Hematopoietic multipotent progenitor cell treated with erythropoietin and hydrocortisone succinate and interleukin-3 and kit ligand, for 6 days (in vitro differentiated cells): ENCODE measurements at places on chromosomes 2 and 18.

DNA sequence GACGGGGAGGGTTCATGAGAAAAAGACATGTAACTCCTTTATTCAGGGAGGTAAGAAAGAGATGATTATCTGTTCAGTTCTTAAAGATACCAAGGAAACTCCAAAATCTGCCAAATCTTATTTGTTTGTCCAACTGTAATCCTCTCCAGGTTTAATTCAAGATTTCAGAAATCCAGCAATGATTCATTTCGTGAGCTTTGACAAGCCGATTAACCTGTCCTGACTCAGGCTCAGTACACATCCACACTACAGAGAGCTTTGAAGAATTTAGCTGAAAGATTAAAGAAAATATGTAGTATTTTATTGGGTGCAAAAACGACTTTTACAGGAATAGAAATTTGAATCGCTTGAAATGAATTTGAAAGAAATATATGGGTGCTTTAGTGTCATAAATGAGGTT is 1.1 kb downstream of the SPAG16 start:
- DNase-seq, result no peak

GRCh38 chr2:152920846-152921245 is 202.4 kb downstream of the ARL6IP6 start:
- DNase-seq, result no peak

DNA sequence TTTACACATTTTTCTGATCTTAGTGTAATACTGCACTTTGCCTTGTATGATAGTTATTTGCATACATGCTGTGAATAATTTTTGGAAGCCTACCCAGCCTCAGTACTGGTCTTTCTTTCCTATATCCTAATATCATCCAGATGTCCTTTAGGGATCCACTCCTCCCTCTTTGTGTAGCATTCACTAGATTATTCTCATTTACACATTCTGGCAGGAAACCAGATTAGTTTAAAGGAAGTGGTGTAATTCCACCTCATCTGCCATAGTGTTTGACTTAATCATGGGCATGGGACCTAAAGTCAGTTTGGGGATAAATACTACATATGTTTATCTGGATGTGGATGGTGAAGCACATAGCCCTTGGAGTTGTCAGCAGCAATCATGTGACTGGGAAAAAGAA is 444.9 kb upstream of the MAP2 start:
- DNase-seq, result no peak

GRCh38 chr18:61448316-61448715 is 115.1 kb downstream of the CDH20 start:
- no peak for DNase-seq

DNA sequence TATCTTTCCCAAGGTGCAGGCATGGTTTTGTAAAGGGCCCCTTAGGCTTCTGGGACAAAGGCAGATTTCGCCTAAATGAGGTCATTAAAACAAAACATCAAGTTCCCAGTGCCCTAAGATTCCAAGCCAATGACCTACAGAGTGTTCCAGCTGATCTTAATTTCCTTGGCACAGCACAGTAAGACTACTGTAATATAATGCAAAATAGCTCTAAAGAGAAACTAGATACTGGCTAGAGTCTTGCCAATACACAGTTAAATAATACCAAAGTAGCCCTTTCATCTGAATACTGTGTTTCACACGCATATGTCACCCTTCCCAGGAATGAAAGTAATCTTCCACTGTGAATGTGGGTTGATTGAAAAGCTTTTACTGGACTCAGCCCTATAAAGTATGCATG is 14.7 kb downstream of the GRB14 start:
- no peak for DNase-seq

DNA sequence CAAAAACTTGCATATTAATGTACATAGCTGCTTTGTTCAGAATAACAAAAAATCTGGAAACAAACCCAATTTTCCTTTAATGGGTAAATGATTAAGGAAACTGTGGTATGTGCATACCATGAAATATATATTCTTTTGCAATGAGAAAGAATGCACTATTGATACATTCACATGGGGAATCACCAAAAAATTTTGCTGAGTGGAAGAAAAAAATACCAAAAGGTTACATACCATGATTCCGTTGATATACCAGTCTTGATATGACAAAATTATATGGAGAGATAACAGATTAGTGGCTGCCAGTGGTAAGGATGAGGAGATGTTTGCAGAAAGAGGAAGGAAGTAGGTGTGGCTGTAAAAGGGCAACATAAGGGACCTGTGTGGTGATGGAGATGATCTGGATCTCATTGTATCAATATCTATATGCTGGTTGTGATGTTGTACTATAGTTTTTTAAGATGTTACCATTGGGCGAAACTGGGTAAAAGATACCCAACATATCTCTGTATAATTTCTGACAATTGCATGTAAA is 54.6 kb upstream of the BCL2L11 start:
- peak; percentile 22 for DNase-seq

DNA sequence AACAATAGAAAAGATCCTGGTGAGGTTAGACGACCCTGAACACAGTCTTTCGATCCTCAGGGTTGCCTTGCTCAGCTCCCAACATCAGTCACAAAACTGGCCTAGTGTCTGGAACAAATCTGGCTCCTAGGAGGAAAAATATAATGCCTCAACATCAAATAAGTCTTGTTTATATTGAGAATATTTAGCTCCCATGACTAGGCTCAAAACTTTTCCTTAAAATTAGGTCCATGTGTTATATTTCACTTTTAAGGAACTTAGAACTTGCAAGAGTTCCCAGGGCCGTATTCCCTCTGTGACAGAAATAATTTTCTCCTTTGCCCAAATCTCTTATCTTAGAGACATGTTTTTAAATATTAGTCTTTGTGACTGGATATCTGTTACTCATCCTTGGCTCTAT is 819.7 kb upstream of the ZEB2 start:
- no peak for DNase-seq

- DNase-seq, result peak; percentile 2
Measured at GRCh38 chr2:154686162-154686561, 12.3 kb upstream of the KCNJ3 start.

GRCh38 chr2:170975943-170976270 is 46.9 kb downstream of the GORASP2 start:
- no peak for DNase-seq

DNA sequence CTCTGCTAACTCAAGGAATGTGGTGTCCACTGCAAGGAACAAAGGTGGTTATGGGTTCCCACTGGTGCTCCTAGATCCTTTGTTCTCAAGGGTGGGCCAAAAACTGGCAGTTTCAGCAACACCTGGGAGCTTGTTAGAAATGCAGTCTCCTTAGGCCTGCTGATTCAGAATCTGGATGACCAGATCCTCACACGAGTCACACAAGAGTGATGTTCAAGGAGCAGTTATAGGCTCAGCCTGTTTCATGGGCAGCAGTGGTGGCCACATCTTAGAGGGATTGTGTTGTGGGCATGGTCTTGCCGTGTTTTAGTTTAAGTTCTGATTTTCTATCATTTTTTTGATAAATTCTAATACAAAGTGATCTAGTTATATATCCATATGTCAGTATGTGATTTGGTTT is 28.7 kb upstream of the MGAT5 start:
- no peak for DNase-seq

GRCh38 chr2:202035941-202036372 is 2.3 kb downstream of the FZD7 start:
- no peak for DNase-seq

DNA sequence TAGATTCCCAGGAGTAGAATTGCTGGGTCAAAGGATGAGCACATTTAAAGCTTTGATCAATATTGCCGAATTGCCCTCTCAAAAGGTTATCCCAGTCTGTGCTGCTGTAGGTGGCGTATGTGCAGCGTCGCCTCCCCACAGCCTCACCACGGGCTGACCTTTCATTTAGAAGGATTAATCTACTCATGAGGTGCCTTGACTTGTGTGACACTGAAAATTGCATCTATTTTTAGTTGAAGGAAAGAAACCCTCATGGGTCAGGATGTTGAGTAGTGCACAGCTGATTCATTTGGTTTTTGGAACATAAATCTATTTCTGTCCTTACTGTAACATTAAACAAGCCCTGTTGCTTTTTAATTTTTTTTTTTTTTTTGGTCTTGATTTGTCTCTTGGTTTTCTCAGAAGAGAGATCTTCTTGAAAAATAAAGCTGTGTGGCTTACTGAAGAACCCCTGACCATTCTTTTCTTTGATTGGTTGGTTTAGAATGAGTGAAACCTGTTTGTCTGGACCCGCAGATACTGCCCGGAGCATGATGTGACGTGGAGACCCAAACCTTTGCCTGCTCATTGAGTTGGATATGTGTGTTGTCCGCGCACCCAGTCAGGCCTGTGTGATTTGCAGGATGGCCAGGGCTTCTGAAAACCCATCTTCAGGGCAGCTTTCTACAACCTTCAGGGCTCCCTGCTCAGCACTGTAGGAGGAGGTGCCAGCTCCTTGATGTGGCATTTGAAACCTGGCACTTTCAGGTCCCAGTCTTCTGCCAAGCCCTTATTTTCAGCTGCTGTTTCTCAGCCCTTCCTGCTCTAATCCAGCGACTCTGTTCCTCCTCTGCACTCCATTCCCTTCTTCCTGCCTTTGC is 61.0 kb downstream of the LPIN1 start:
- DNase-seq, result no peak

DNA sequence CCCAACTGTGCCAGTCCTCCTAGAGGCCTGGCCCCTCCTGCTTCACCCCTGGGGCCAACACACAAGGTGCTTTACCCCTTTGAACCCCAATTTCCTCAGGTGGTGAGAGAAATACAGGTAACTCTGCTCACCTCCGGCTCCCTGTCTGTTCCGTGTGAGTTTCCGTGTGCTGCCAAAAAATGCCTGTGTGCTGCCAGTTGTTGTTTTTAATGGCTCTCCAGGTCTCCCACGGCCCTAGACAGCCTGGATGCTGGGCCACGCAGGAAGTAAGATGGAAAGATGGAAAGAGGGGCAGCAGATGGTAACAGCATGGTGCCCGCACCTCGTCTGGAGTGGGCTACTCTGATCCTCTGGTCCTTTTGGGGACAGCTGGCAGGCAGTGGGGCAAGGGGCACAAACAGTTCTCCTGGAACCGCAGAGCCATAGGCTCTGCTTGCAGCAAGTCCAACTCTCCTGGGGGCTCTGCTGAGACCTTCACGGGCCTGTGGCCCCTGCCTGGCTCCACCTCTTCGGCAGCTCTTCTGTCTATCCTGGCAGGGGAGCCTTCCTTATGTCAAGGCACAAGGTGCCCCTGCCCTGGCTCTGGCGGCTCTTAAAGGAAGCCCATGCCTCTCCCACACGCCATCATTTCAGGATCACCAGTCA is 4.3 kb upstream of the ARHGEF4 start:
- DNase-seq, result no peak

GRCh38 chr2:221649051-221649775 is 77.1 kb upstream of the EPHA4 start:
- DNase-seq, result no peak

- DNase-seq, result peak; percentile 84
Measured at GRCh38 chr2:206642075-206643025, at the start of gene FAM237A. TSS of gene FAM237A (plus strand) at chr2:206642487. CDS start at chr2:206644237, 1,750 bp downstream.

DNA sequence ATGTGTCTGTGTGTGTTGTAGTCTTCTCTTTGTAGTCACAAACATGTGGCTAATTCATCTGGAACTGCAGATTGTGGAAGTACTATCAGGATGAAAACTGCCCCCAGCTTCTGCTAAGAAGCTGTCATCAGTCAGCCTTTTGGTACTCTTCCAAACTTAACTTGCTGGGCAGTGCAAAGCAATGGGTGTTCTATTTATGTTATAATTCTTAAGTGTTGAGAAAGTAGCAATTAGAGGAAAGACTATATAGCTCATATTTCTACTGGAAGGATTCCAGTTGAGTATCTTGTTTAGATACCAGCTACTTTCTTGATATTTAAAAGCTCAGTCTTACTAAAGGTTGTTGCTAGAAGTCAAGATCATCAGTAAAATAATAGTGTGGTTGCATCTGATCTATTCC is 52.1 kb downstream of the SLC38A11 start:
- peak; percentile 72 for DNase-seq

DNA sequence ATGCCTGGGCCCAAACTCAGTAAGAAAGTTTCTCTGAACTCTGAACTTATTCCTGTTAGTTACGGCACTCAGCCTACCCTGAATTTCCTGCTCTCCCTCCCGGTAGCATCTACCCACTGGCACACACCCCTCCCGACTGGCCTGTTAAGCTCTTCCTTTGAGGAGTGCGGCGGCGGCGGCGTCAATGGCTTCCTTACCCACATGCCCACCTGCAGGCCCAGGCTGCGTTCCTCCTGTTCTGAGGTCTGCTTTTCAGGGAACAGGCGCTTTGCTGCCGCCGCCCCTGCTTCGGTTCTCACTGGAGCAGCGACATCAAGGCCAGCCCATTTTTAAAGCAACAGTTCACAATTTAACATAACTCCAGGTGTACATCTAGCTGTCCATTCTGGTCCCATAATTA is 432.4 kb downstream of the DCDC2C start:
- no peak for DNase-seq
